SK-N-SH (cell line): ENCODE measurements at places on chromosomes 2 and 18. TPM values are rescaled to one million over a fixed set of nuclear protein-coding genes. Genes with fewer than 3 reads are reported as not detected.

DNA sequence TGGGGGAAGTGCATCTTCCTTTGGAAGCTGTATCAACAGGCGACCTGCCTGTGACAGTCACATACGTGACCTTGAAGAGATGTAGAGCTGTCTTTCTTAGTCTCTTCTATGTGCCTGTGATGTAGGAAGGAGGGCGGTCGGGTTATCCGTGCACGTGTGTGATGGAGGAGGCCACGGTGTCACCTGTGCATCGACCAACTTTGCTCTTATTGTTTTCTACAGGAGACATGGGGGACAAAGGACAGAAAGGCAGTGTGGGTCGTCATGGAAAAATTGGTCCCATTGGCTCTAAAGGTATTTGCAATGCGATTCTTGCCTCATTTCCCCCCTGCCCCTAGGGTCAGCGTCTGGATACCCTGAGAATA, 20.7 kb upstream of the ALLC start:
- DNase-seq = no peak

GRCh38 chr18:3510896-3511295, 60.9 kb downstream of the TGIF1 start:
- DNase-seq = no peak

GRCh38 chr2:48993576-48993975, 160.7 kb downstream of the FSHR start:
- no peak for DNase-seq

MEIS1 gene
- 16.9 and 21.8 TPM in 2 replicates for polyA plus RNA-seq

ANKRD29 gene
- 8.2 and 10.0 TPM in 2 replicates for polyA plus RNA-seq
